ENCODE measurements at places on chromosomes 3 and 15.

GRCh38 chr15:46622851-46623250 is 988.0 kb downstream of the SQOR start:
- no peak for DNase-seq

DNA sequence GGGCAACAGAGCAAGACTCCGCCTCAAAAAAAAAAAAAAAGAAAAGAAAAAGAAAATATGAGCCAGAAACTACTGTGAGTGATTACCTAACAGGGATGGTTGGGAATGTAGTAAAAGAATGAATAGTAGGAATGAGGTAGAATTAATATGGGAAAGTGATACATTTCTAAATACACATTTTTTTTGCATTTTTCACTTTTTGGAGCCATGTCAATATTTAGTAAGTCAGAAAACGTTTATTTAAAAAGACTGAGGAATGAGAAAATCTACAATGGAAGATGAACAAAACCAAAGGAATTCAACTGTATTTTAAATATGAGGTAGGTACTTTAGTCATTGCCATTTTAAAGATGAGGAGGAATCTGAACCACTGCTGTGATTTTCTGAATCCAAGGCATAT is 817.2 kb upstream of the CADM2 start:
- no peak for DNase-seq

- no peak for DNase-seq
Observed at GRCh38 chr3:149813367-149814281, 609 bp downstream of the RNF13 start.

GRCh38 chr3:43525386-43525785 is 96.4 kb downstream of the ANO10 start:
- DNase-seq, result no peak

DNA sequence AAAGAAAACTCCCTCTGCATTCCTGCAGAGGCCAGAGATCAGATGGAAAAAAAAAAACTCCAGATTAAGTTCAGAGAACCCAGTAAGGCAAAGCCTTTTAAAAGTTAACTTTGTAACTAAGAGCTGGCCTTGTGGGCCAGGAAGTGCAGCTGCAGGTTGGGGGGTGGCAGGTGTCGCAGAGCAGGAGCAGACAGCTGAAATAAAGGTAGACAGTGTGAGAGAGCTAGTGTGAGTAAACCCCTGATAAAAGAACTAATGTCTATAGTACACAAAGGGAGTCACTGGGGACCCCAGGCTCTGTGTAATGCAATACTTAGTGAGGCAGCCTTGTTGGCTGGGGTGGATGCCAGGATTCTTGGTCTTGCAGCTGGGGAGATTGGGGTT is 42.1 kb downstream of the PPCDC start:
- DNase-seq, result no peak

DNA sequence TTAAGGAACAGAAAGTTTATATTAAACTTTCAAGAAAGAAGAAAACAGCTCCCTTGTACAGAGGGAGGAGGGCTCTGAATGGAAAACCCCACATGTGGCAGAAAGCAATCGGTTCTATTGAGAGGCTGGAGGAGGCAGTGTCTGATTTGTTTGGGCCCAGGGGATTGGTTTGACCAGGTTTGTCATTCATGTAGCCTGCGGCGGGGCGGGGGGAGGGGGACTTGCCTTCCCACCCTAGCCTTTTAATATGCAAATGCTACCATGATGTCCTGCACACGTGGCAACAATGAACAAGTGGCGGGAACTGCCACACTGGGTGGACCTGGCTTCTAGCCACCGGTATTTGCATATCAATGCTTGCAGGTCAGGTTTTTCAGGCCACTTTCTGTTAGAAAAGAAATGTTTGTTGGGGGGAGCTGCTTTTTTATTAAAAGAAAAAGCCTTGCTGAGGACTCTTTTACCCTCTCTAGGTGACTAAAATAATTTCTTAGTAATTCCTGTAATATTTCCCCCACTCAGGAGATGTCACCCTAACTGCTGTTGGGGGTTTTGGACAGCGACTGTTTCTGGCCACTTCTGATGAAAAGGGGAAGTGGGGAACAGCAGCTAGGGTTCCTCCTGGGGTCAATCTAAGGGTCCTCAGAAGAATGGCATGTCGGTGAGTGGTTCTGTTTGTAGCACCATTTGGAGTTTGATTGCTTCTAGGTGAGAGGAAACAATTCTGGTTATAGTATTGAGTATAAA is 691.2 kb downstream of the TBL1XR1 start:
- DNase-seq, result no peak

DNA sequence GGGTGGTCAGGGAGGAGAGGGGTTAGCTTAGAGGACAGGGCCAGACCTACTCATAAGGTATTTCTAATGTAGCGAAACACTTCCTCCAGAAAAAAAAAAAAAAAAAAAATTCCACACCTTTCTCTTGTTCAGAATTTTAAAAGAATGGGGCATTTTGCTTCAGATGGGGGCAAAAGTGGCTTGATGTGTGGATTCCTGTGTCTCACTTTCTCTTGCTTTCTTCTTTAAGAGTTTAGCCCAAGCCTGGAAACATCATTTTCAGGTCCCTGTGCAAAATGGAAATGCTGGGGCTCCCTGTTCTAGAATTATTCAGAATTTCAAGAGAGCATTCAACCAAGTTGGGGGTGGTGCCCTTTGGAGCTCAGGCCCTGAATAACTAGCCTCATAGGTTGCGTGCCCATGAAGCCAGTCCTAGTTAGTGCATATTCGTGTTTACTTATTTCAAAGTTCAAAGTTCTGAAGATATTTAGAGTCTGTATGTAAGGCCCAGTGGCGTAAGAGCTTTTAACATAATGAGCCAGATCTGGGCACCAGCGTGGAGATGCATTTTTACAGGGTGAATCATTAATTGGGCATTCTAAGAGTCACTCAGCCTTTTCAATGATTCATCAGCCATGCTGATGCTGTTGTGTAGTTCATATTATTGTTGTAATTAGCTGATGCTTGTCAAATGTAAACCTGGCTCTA is 104.5 kb downstream of the RPLP1 start:
- DNase-seq, result no peak

DNA sequence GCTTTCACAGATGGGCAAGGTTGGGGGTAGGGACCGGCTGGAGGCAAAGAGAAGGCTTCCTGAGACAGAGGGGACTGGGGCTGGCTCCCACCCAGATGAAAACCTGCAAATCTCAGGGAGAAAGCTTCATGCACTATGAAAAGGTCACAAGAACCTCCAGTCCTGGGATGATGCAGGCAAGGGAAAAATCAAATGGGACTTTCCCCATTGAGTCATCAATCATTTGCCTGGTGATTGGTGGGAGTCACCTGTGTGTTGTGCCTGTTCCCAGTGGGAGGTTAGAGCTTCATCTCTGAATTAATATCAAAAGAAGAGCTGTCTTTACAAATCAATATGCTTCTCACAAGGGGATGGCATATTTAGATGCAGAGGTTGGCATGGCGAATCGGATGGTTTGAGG is 49.9 kb downstream of the CACNA1D start:
- DNase-seq, result no peak

- no peak for DNase-seq
Observed at GRCh38 chr3:37862219-37862902, 681 bp downstream of the CTDSPL start.

- no peak for DNase-seq
Observed at GRCh38 chr3:156513619-156514018, 41.3 kb downstream of the SSR3 start.

DNA sequence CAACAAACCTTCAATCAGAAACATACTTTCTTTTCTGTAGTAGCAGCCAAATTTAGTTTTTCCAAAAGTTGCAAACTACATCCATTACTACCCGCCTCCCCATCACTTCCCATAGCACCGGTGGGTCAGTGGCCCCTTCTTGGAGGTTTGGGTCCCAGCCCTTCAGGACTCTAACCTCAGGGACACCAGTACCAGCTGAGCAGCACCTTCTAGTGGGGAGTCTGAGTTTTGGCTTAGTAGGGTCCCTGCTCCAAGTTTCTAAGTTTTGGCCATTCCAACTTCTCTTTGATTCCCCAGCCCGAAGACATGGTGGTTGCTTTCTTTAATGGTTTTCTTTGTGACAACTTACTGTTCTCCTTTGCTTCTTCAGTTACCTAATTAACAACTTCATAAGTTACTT is 160.6 kb downstream of the ECT2 start:
- DNase-seq, result no peak

GRCh38 chr15:20106026-20106425 is 435.6 kb downstream of the GOLGA6L6 start:
- DNase-seq, result no peak

- DNase-seq, result no peak
Observed at GRCh38 chr15:91542226-91542625, 311.3 kb upstream of the SLCO3A1 start.

GRCh38 chr3:153970047-153970446 is 151.1 kb upstream of the ARHGEF26 start:
- DNase-seq, result no peak

GRCh38 chr3:194042927-194043326 is 93.0 kb upstream of the HES1 start:
- DNase-seq, result no peak

- DNase-seq, result no peak
Observed at GRCh38 chr15:99361545-99362185, 110.4 kb downstream of the LRRC28 start.

GRCh38 chr15:76936671-76937070 is 5.1 kb downstream of the RCN2 start:
- no peak for DNase-seq

- DNase-seq, result no peak
Observed at GRCh38 chr3:101478980-101479379, 34.0 kb downstream of the SENP7 start.

DNA sequence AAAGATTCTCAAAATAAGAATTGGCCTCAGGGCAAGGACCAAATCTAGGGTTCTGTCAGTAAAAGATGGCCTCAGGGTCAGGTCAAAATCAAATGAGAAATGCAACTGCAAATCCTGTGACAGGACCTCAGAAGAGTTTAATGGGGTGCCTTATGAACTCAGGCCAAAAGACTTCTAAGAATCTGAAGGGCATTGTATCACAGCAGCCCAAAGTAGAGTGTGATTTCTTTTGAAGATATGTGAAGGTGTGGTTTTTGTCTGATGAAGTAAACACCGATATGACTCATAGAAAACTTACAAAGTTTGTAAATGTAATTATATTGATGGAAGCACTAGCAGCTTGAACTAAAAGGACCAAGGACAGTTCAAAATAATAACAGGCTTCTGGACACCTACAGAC is 966.1 kb downstream of the AGBL1 start:
- DNase-seq, result no peak

- no peak for DNase-seq
Observed at GRCh38 chr15:66164788-66165187, 88.8 kb downstream of the MEGF11 start.

GRCh38 chr15:71191296-71191695 is 76.0 kb downstream of the THSD4 start:
- DNase-seq, result no peak

DNA sequence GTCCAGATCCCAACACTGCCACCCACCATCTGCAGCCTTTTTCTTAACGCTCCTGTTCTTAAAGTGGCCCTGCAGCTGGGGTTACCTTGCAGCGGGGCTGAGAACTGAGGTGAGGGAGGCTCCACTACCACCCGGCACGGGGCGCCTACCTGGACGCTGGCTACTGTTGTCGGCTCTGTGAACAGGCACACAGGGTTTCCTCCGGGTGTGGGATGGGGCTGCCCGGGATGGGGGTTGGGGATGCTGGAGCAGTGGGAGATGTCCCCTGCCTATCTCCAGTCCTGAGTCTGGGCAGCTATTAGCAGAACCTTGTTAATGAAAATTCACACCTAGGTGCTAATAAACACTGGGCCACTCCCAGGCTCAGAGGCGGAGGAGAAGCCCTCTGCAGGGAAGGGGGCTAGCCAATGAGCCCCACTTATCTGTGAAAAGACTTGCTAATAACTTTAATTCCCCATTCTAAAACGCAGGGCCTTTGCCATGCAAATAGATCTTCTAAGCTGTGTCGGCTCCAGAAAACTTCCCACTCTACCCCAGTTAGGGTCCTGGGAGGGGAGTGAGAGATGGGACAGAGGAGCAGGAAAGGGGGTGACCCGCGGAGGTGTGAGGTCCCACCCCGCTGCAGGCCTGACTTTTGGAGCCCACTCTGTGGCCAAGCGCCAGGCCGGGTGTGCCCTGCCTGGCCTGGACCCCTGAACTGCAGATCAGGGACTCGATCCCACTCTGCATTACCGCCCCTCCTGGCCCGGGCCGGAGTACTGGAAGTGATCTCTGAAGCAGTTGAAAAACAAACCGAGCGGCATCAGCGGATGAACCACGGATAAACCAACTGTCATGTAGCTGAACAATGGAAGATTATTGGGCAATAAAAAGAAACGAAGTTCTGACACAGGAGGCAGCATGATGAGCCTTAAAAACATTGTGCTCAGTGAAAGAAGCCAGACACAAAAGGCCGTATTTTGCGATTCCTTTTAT is 3.1 kb downstream of the MESP1 start:
- DNase-seq, result no peak

- no peak for DNase-seq
Observed at GRCh38 chr3:155870945-155871745, 695 bp downstream of the GMPS start.

- DNase-seq, result no peak
Observed at GRCh38 chr3:126480861-126481260, 5.2 kb upstream of the ZXDC start.

- no peak for DNase-seq
Observed at GRCh38 chr3:44070841-44071546, 170.7 kb upstream of the TOPAZ1 start.

GRCh38 chr15:65818927-65819562 is 27.0 kb upstream of the DENND4A start:
- DNase-seq, result no peak

- no peak for DNase-seq
Observed at GRCh38 chr3:54870423-54870822, 57.4 kb downstream of the LRTM1 start.

DNA sequence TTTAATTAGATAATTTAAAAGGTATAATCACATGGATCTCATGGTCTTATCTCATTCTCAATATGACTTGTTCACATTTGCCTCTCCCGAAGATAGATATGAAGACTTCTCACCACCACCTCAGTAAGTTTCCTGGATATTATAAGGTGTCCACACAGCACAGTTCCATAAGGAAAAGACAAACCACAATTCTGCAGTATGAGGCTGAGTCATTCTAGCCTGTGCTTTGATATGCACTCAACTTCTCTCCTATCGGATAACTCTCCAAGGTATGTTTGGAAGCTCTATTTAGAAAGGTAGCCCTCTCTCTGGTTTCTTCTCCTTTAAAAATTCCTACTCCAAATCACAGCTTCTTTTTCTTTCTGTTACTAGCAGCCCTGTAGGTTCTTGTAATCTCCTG is 612.8 kb downstream of the ZPLD1 start:
- no peak for DNase-seq

- no peak for DNase-seq
Observed at GRCh38 chr15:89003865-89004725, 84.2 kb upstream of the ABHD2 start.

GRCh38 chr15:75358771-75359536 is 9.5 kb downstream of the MAN2C1 start:
- no peak for DNase-seq

DNA sequence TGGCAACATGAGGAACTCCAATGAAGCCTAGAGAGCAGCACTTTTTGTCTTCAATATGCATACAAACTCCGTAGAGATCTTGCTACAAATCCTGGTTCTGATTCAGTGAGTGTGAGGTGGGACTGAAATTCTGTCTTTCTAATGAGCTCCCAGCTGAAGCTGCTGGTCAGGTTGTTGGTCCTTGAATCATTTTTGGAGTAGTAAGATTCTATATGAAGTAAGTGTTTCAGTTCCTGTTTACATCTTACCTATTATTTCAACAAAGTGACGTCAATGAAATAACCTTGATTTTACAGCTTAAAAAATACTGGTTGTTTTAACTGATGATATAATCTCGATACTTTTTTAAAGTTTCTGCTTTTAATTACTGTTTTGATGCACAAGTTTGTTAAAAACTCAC is 33.9 kb downstream of the SHQ1 start:
- no peak for DNase-seq

GRCh38 chr15:31108836-31109235 is 7.3 kb upstream of the TRPM1 start:
- no peak for DNase-seq
